Right cardiac atrium (tissue), 5 donors: ENCODE measurements at places on chromosomes 4 and X.

- peak; percentile 62 for DNase-seq
Observed at GRCh38 chr4:144894573-144894972, 203.4 kb downstream of the ANAPC10 start.

DNA sequence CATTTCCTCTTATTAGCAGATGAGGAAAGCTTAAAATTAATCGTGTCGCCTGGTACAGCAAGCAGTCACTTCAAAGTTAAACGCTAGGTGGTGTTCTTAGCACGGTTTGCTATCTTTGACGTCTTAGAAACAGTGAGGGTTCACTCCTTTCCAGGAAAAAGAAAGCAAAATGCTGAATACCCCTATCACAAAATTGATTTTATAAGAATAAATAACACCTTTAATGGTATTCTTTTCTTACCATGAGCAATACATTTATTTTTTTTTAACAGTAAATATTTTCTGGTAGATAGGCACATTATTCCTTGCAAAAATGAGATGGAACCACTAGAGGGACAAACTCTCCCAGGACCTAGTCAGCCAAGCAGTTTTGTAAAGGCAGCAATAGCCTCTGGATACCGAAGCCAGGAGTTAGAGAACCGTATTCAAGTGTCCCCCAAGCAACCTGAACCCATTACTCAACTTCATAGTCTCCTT is 153.9 kb downstream of the KDR start:
- no peak for DNase-seq

DNA sequence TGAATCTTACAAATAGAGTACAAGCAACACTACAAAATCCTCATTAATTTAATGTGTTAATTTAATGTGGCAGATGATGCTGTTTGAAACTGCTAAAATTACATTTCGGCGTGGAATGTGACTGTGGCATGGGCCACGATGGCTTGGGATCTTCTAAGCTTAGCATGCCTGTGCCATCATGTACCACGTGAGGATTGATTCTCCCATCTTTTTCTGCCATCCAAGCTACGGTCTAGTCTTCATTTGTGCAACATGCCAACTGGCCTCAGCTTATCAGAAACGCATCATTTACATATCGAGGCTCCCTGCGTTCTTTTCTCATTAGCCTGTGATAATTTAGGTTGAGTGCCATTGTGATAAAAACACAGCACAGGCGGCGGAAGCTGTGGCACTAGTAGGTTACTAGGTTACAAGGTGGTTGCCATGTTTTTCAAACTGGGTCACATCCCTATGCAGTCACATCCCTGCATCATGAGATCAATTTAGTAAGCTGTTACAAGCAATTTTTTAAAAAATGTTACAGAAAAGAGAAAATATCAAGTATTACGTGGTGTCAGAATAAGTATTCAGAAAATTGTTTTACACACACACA is 189.9 kb upstream of the RBPJ start:
- DNase-seq = no peak

DNA sequence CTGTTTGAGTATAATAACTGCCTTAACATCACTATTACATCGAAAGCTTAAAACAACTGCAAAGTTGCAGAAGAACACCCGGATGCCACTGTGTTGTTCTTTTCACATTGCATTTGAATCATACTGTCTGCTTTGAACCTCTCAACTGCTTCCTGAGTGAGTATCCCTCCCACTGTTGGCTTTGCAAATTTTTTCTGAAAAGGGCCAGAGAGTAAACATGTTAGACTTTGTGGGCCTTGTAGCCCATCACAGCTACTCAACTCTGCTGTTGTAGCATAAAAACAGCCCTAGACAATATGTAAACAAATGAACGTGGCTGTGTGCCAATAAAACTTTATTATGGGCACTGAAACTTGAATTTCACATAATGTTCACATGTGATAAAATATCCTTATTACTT is 76.1 kb downstream of the NSG1 start:
- DNase-seq = no peak

DNA sequence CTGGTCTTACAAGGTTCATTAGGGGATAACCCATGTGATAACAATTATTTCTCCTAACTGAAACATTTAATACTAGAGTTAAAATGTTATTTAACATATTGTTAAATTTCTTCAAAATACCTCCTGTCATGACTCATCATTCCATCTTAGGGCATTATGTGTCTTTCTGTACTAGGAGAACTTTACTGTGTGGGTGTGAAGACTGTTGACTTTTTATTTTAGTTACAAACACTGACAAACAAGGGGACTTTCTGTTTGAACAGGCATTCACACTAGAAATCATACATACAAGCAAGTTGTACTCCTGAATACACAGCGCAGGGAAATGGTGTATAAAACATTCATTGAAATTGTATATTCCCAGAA is 175.9 kb downstream of the FBXW7 start:
- no peak for DNase-seq

GRCh38 chr4:112633477-112634235 is 3.1 kb downstream of the ZGRF1 start:
- no peak for DNase-seq

- no peak for DNase-seq
Observed at GRCh38 chr4:52852711-52853110, 9.4 kb upstream of the RASL11B start.

GRCh38 chr4:154939851-154940250 is 158.8 kb downstream of the RBM46 start:
- no peak for DNase-seq

DNA sequence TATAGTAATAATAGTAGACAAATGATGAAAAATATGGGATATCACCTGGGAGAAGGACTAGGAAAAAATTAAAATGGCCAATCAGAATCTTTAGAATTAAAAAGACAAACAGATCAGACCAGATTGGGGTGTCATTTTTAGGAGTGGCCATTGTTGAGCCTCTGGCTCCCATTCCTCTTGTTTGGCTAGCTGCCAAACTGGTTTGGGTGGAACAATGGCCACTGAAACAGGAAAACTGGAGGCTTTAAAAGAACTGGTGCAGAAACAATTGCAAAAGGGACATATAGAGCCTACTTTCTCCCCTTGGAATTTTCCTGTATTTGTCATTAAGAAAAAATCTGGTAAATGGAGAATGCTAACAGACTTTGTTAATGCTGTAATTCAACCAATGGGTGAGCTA is 294.8 kb upstream of the DKK2 start:
- DNase-seq = no peak

- DNase-seq = no peak
Observed at GRCh38 chr4:182246401-182247205, 3.4 kb downstream of the TENM3 start.

DNA sequence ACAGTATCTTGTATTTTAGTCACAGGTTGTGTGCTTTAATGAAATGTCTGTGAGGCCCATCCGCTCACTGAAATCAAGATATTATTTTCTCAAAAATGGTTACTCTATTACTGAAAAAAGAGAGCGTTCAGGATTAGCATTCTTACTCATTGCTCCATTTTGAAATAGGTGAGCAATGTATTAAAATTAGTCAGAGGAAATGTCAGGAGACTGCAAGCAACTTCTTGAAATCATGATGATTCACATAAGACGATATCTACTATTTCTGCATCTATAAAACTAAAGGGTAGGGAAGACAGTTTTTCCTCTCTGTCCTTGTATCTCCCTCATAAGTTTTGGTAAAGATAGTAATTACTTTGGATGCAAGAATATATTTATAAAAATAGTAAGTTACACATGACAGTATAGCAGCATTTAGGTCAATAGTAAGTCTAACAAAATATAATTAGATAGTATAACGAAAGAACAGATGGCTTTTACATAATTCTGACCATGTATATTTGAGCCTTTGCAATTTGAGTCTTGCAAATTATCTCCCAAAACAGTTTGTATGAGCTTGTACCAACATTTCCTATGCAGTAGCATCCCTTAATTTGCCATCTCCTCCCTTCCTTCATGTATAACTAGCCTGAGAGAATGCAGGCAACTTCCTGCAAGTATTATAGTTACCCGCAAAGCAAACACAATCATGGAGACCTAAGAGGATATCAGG is 937.8 kb downstream of the PCDH7 start:
- DNase-seq = no peak

DNA sequence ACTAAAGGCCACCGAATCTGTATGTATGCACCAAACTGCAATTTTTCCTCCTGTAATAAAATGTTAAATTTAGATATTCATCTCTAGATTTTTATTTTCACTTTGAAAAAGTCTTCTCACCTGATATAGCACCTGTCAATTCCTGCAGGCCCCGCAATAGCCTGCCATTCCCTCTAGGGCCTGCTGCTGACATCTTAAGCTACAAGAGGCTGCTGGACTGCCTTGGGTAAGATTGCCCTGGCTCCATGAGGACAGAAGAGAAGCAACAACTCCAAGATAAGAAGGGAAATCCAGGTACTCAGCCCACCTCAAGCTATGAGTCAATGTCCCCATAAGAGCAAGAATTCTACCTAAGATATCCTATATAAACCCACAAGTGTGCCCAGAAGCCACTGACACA is 230.2 kb upstream of the AGTR2 start:
- DNase-seq = no peak

DNA sequence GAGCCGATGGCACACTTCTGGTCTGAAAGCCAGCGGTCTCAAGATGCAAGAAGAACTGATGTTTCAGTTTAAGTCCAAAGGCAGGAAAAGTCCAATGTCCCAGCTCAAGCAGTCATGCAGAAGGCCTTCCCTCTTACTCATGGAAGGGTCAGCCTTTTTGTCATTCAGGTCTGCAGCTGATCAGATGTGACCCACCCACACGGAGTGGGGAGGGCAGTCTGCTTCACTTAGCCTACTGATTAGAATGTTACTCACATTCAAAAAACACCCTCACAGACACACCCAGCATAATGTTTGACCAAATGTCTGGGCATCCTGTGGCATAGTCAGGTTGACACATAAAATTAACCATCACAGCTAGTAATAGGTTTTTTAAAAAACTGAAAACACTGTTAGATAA is 6.6 kb downstream of the HCCS start:
- no peak for DNase-seq

- no peak for DNase-seq
Observed at GRCh38 chr4:155924637-155925036, 21.1 kb downstream of the TDO2 start.

DNA sequence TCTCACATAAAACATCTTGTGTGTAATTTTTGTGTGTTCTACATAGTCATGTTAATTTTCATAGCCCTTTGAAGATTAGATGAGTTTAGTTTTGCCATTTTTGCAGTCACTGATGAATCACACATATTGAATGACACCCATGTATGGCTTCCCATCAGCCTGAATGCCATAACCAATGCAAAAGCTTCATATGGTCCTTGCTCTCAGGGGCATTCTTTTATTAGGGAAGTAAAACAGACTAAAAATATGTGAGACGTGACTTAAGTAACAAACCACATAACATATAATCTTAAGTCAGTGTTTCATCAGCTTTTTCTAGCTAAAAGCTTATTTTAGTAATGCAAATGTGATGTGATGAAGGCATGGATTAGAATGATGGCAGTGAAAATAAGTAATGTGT is 8.2 kb downstream of the SLC25A4 start:
- DNase-seq = no peak

DNA sequence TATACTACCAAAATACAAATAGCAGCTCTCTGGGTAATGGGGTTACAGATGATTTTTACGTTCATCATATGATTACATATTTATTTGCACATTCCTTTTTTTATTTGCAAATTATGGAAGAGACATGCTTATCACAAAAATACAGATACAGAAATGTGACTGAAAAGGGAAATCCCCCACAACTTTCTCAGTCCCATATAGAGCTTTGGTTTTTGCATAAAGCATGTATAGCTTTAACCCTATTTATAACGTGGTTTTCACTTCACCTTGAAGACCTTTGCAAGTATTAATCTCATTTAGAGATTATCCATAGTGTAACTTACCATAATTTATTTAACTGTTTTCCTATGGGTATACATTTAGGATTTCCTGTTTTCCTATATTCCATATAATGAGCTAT is 55.4 kb downstream of the PDK3 start:
- DNase-seq = no peak

DNA sequence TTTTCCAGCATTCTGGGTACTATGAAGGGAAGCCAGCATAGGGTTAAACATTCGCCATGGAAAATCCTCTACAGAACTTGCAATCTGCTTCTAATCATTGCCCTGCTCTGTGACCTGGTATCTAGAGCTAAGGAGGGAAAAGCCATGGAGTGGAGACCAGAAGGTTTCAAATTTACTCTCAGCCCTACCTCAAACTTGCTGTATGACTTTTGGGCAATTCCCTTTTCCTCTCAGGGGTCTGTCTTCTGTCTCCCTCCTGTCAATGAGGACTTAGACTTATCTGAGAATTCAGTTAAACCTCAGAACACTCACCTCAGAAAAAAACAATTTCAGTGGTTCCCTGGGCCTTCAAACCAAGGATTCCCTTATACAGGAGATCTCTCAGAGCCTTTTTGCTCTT is 29.1 kb downstream of the ARHGEF9 start:
- DNase-seq = no peak

- no peak for DNase-seq
Observed at GRCh38 chrX:151687635-151688034, 7.6 kb upstream of the PRRG3 start.

DNA sequence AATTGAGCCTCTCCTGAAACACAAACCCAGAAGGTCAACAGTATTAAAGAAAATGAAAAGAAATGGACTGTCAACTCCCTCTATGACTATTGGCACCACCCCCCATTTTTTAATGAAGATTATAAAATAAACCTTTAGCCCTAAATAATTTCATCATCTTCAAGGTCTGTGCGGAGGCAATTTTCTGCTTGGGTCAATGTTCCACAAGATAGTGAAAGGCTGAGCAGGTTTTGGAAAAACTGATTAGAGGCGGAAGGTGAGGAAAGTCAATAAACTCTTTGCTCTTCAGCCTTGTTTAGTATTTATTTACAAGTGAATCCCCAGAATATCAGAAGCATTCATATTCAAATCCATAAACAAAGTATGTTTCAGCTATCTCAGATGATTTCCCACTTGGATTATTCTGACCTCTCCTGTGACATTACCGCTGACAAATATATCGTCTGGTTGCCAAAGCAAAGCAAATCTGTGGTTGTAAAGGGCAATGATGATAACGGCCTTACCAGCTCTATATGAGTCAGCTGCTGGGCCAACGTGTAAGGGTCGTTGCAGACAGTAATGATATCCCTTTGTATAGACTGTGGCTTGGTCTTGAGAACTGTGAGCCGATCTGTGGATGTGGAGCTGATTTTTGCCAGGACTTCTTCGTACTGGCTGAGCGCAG is 24.0 kb downstream of the RASGEF1B start:
- no peak for DNase-seq

DNA sequence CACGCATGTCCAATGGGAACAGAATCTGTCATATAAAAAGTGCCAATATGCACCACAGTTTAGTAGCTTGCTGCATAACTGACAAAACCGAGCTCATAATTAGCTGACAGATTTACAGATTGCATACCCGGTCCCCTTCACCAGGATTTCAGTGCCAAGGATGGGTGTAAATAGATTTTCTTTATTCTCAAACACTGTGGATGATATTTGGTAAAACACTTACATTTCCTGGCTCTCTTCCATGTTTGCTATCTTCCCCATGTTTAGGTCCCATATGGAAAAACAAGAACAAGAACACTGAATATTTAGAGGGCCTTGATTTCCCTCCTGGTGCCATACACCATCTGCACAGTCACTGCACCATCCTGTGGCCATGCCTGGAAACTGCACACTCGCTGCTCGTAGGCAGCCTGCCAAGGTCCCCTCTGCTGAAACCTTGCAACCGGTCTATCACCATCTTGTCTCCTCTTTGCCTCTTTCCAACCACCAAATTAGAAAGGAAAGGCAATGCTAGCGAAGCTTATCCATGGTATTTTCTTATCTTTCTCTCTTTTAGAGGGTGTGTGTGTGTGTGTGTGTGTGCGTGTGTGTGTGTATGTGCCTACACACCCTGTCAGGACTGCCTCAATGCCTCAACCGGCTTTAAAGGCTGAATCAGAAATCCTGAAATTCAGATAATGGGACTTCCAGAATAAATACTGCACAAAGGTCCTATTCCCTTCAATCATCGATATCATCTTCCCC is 124.2 kb upstream of the MBNL3 start:
- DNase-seq = peak; percentile 69
